ENCODE measurements at places on chromosomes 12 and 14.
A peak's percentile ranks its signal among the peaks of the same experiment; 100 is the strongest.

GRCh38 chr14:70527501-70528105 lies 7.2 kb downstream of the ADAM20 start:
- no peak for DNase-seq

GRCh38 chr14:36204461-36205073 lies 28.0 kb upstream of the PTCSC3 start:
- DNase-seq: no peak

GRCh38 chr12:94039914-94040313 lies 108.5 kb upstream of the PLXNC1 start:
- no peak for DNase-seq

- no peak for DNase-seq
These were observed 84.2 kb upstream of the LRIG3 start for GRCh38 chr12:59004456-59004855.

- DNase-seq: no peak
These were observed 9.1 kb downstream of the TFCP2 start for GRCh38 chr12:51163795-51164194.

DNA sequence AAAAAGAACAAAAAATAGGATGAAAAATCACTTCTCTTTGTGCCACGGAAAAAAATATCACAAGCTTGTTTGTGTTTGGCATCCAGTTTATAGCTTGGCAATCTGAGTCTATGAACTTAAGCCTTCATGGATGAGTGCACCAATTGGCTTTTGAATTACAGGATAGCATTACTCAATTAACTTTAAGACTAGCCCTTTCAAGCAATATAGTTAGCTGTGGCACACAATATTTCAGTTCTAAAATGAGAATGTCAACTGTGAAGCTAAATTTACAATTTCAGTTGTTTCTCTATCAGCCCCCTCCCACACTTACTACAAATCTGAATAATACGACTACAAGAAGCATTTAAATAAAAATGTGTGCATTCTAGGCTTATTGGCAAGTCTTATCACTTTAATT lies 8.3 kb downstream of the RERG start:
- DNase-seq: no peak

DNA sequence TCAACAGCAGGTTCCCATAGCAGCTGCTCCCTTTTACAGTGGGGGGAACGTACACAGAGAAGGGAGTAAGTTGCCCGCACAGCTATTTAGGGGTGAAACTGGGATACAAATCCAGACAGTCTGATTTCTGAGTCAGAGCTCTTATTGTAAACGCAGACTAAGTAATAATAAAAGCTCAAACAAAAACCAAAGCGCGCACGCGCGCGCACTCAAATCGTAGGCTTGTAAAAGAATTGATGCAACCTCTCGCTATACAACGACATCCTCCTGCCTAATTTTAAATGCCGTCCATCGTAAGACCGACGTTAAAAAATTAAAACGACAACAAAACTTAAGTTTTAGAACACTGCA lies 747 bp upstream of the DACT1 start:
- peak; percentile 79 for DNase-seq

DNA sequence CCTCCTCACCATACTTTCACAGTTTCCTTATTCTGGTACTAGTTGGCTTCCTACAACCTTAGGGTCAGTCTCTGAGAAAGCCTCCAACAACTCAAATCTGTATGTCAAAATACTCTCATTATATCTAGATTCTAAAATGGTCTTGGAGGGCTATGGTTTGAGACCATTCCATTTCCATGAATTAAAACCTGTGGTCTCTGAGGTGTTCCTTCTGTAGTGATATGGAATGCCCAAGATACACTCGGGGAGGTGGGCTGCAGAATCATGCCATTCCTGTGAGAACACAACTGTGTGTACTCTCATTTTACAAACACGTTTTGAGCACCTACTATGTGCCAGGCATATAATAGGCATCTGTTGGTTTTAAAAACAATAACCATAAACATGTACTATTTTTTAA lies 74.0 kb downstream of the FERMT2 start:
- no peak for DNase-seq

- DNase-seq: no peak
These were observed 418.8 kb downstream of the KCNH5 start for GRCh38 chr14:62626416-62626815.

GRCh38 chr12:104958001-104958804 lies at the start of gene SLC41A2:
Gene SLC41A2 (minus strand): TSS chr12:104958290. CDS start chr12:104928527, 29,763 bp downstream.
- peak; percentile 95 for DNase-seq

- DNase-seq: no peak
These were observed 43.5 kb downstream of the LMO3 start for GRCh38 chr12:16562435-16562834.

GRCh38 chr14:91873471-91874415 lies 6.4 kb upstream of the TC2N start:
- DNase-seq: peak; percentile 94

- no peak for DNase-seq
These were observed 77.6 kb downstream of the SLC2A13 start for GRCh38 chr12:40028296-40028695.

DNA sequence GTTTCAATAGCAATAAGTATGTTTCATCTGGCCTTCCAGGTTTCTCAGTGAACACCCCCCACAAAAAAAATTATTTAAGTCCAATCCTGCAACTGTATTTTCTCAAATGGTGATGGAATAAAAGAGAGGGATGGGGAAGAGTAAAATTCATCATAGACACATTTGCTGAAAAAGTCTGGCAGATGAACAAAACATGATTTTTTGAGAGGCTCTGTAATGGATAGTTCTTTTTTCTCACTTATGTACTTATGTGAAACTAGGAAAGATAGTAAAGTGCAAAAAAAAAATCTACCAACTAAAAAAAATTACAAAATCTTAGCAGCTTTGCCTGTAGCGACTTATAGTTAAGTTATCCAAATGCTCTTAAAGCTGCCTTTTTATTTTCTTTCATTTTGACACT lies 412.4 kb downstream of the FOXG1 start:
- DNase-seq: no peak

DNA sequence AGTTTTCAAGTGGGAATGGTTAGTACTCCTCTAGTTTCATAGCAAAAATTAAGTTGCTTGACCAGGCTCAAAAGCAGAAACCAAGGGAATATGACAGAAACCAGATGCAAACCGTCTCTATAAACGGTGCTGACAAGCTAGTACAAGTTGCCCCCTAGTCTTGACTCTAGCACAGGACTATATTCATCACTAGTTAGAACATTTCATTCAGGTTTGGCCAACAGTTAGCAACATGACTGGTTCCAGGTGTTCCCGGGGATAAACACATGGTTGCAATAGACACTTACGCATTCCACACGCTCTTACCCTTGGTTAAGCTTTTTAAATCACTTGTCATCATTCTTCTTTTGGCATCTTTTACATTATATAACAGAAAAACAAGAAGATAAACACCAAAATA lies 103.6 kb downstream of the SCFD1 start:
- no peak for DNase-seq

DNA sequence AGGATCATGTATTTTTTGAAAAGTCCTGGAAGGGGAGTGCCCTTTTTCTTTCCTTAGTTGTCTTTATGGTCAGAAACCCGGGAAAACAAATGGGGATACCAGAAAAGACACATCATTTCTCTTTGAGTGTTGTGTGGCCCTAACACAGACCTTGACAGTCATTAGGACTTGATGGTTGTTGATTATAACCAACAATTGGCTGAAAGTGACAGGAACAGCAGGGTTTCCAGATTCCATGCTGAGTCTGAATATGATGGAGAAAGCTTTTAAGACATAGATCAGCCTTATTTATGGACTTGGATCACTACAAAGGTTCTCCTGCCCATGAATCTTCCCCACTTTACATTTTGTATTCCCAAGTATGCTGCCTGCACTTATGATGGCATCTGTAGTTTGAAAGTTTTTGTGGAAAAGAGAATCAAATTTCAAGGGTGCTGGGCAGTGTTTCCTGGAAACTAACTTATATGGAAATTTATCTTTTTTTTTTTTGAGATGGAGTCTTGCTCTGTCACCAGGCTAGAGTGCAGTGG lies 30.4 kb downstream of the POLR3B start:
- no peak for DNase-seq

DNA sequence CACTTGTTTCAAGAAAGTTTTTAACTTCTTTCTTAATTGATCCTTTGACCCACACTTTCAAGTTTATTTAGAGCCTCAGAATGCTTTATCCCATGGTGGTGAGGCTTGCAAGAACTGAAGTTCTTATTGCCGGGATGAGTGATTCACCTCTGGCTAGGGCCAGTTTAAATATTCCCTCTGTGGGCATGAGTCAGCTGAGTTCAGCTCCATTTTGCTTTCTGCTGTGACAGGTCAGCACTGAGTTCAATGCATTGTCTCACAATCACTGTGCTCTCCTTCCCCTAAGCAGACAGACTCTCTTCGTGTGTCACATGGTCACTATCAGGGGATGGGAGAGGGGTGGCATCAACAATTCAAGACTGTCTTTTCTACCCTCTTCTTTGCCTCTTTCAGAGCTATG lies 514.6 kb upstream of the FBXO33 start:
- no peak for DNase-seq

GRCh38 chr14:89810101-89810500 lies 144.4 kb downstream of the EFCAB11 start:
- DNase-seq: no peak

DNA sequence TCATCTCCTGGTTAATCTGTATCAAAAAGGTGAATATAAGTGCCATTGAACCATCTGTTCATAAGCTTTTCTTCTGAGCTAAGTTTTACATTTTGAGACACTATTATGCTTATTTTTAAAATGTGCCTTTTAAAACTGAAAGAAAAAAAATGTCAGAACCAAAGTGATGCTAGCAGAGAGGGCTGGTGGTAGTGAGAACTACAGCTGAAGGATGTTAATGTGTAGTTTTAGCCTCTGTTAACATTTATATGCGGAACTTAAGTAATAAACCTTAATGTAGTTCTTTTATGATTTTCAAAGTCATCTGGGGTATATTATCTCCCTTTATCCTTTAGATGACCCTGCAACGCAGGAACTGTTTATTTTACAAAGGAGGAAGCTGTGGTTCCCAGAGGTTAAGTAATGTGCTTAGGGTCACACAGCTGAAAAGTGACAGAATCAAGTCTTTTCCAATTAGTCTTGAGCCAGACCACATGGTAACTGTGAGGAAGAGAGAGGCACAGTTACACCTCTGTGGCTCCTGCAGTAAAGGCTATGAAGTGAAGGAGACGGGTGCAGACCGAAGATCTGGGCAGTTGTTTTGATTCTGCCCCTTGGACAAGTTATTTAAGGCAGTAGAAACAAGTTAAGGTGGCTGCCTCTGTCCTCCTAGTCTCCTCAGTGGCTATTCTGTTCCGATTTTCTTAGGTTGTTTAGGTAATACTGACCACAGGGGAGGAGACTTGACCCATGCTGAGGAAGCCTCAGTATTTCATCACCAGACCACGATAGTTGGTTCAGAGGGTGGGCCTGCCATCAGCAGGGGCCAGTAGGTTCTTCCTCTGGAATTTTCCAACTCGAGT lies 23.9 kb downstream of the GNG2 start:
- DNase-seq: peak; percentile 58

GRCh38 chr14:54686219-54686870 lies 119.4 kb downstream of the SAMD4A start:
- DNase-seq: no peak

DNA sequence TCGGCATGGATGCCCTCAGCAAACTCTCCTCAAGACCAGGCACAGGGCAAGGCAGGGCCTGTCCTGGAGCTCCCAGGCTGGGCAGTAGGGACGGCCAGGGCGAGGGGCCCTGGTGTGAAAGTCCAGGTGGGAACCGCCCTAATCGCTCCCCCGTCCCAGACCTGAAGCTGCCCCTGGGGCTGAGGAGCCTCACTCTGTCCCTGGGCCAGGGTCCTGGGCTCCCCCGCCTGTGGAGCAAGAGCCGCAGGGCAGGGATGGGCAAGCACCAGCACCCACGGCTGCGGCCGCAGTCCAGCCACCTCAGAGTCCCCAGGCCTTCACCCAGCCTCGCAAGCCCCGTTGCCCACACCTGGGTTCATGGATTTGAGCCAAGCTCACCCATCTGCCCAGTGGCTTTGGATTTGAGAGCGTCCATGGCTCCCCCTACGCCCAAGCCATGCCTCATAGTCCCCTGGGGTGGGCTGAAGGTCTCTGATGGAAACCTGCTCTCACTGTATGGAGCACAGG lies 102.4 kb upstream of the C14orf180 start:
- peak; percentile 43 for DNase-seq

- DNase-seq: no peak
These were observed 40.1 kb upstream of the COL2A1 start for GRCh38 chr12:48044396-48044795.

- no peak for DNase-seq
These were observed 268.3 kb upstream of the CPNE8 start for GRCh38 chr12:39173726-39174125.

DNA sequence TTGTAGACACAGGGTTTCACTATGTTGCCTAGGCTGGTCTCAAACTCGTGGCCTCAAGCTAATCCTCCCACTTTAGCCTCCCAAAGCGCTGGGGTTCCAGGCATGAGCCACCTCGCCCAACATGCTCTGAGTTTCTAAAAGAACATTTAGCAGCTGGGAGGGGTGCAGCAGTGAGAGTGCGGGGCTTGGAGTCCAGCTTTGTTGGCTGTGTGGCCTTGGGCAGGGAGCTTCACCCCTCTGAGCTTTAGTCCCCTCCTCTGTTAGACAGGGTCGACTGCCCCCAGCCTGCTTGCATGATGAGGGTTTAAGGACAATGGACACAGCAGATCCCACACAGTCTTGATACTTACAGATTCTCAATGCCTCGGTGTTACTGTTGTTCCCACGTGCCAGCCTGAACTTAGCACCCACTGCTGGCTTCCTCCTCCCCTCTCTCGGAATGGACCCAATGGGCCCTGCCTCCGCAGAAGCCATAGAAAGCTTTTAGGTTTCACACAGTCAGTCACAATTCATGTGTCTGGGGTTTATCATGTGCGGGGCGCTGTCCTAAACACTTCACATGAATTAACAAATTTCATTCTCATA lies 54.6 kb downstream of the PSMA6 start:
- no peak for DNase-seq

- DNase-seq: no peak
These were observed 244.9 kb upstream of the PDE3A start for GRCh38 chr12:20123465-20123864.

DNA sequence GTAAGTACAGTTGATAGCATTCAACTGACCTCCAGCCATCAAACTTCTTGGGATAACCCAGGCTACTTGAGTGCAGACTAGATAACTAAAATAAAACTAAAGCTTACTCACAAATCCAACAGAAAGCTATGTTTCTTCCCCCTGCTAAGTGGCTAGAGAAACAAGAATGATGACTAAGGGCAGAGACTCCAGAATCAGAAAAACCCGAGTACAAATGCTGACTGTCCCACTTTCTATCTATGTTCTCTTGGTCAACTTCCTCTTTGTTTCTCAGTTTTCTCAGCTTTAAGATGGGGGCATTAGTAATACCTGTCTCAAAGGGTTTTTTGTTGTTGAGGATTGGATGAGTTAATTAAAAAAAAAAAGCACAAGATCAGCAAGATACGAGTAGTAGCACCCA lies 6.1 kb upstream of the NUAK1 start:
- DNase-seq: no peak
